ENCODE measurements at places on chromosomes 7 and 10.

GRCh38 chr7:13540429-13540828, 449.0 kb downstream of the ETV1 start:
- no peak for DNase-seq

GRCh38 chr7:129471402-129471827, 30.9 kb upstream of the SMKR1 start:
- DNase-seq = no peak

- no peak for DNase-seq
Observed at GRCh38 chr7:151864081-151864480, 12.8 kb downstream of the PRKAG2 start.

DNA sequence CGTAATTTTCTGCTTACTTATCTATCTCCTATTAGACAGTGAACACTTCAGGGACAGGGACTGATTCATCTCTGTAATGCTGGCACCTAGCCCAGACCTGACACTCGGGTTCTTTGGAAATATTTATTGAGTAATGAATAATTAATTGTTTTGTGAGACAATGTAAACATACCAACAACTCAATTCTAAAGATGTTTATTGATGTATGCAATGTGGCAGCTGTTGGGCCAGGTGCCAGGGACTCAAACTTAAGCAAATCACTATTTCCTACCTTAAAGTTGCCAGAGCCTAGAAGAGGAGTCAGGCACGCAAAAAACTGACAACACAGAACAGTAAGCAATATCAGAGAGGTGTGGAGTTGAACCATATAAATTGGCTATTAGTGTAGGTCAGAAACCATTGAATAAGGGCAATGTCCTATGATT, 63.6 kb upstream of the BMPER start:
- DNase-seq = no peak

- no peak for DNase-seq
Observed at GRCh38 chr10:80523773-80524172, 13.9 kb upstream of the SH2D4B start.

DNA sequence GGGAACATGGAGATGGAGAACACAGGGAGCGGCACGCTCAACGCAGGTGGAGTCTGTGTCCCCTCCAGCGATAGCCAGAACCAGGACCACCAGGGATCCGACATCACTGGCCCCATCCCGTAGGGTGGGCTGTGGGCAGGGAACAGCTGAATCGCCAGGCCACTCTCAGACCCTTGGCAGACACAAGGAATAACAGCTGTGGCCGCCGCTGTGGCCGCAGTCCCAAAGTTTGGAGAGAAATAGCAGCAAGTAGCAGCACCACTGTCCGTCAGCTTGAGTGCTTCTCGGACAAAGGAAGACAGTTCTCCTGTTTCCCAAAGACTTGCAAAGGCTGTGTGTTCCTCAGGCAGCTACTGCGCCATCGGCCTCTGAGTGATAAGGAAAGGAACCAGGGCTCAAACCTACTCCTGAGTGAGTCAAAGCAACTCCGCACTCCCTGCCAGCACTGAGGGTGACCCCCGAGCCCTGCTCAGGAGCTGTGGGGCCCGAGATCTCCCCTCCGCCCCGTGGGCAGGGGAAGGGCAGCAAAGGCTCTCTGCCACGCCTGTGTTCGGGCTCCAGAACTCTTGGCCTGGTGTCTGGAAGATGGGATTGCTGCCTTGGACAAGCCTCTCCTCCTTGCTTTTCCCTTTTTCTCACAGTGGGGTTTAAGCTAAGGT, 82.3 kb upstream of the FAM20C start:
- no peak for DNase-seq

GRCh38 chr7:129784437-129784782, 168.3 kb downstream of the UBE2H start:
- no peak for DNase-seq

All from T47D (cell line).